ENCODE measurements at places on chromosomes 1 and 21.

DNA sequence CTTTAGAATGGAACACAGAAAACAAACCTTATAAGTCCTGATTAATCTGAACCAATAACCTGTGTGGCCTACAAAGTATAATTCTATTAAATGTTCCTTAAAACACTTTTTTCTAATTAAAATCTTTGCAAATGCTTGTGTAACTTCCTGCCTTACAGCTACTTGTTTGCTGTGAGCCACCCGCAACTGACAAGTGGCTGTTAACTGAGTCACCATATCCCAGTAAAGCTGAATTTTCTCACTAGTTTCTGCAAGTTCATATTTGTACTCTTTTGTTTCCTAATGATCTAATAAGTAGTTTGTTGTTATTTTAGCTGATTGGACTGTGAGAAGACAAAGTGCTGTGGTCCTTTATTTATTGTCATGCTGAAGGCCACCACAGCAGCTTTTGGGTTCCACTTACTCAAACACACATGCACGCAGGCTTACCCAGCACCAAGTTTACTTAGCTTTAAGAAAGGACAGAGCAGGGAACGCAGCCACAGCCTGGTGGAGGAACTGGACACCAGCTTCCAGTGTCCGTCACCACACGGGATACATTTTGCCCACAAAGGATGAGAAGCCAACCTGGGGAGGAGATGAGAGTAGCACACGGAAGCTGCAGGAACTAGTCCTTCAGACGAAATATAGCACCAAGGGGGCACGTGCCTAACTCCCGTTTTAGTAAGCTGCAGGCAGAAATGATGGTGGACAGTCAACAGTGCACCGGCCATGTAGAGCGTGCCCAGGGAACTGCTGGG is 47.8 kb downstream of the LCA5L start:
- DNase-seq, result no peak

- DNase-seq, result peak; percentile 16
Observed at GRCh38 chr1:107250169-107250568, 109.3 kb downstream of the NTNG1 start.

GRCh38 chr1:11178021-11179015 is 10.8 kb upstream of the ANGPTL7 start:
- no peak for DNase-seq

GRCh38 chr1:174433451-174433850 is 14.3 kb upstream of the GPR52 start:
- DNase-seq, result no peak

- no peak for DNase-seq
Observed at GRCh38 chr1:81428998-81429397, 371.7 kb upstream of the ADGRL2 start.

GRCh38 chr21:27306791-27307775 is 340.2 kb upstream of the ADAMTS5 start:
- DNase-seq, result no peak

DNA sequence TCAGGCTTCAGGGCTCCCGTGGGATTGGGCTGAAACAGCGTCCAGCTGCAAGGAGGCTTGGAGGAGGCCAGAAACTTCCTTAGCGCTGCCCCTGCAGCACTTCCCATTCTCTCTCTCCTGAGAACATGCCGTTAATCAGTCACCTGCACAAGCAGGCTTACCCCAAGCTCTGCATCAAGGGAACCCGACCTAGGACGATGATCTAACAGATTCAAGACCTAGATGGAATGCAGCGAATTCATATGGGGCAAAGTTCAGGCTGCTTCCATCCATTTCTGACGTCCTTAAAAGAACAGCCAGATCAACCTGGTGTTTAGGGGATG is 114.1 kb downstream of the ERG start:
- DNase-seq, result no peak

DNA sequence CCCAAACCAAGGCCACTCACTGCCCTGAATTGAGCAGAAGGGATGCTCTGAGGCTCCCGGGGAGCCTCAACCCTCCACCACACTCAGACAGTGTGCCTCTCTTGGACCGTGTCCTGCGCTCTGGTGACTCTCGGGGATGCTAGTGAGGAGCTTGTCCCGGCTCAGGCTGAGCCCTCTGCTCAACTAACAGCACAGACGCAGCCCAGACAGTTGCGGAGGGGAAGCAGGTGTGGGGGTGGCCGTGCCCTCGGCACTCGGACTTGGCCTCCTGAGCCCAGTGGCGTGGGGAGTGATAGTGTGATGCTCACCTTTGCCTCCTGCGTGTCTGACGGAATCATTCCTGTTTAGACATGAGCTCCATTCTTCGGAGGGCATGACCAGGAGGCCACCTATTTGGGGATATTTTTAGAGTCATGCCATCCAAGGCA is 15.4 kb upstream of the SLC19A1 start:
- DNase-seq, result no peak

DNA sequence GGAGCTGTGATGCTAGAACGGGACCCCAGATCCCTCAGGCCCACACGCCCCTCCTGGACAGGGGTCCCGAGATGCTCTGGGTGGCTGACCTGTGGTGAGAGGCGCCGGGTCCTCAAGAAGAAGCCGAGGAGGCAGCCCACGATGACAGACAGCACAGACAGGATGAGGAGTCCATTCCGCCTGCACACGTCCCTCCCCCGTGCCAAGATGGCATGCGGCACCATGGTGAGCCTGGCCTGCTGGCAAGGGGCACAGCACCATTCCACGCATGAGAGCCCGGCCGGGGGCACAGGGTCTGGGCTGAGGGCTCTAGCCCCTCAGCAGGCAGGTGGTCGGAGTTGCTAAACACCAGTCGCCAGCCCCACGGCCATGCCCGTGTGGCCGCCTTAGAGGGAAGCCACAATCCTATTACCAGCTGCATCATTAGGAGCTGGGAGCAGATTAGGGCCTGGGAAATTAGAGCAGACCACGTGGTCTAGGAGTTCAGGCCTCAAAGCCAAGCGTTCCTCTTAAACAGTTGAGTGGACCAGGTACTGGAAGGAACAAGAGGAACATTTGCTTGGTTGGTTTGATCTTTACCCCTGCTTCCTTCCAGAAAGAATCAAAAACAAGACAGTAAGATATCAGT is at the start of gene SLC1A7:
Gene SLC1A7 (minus strand): TSS at position 413 of the 628 bp plus-strand sequence. CDS start 189 bp downstream, at position 224.
- DNase-seq, result no peak

DNA sequence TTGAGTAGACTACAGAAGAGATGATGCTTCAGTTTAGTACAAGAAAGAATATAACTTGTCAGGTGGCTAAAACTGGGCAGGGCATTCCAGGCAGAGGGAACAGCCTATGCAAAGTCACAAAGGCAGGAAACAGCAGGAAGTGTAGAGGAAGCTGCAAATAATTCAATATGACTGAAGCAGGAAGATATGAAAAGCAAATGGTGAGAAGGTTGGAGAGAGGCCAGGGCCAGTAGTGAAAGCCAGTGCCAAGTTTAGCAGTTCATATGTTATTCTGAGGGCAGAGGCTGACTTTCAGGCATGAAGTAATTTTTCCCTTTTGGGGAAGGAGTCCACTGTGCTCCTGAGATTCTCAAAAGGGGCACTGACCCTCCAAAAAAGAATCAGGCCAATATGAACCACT is 8.0 kb upstream of the YBX1 start:
- no peak for DNase-seq
